Left kidney (tissue), 8 donors: ENCODE measurements at places on chromosomes 6 and 20.

GRCh38 chr6:117494694-117495318 is 12.3 kb downstream of the DCBLD1 start:
- no peak for DNase-seq

- DNase-seq = no peak
Measured at GRCh38 chr6:161035182-161035980, 43.8 kb downstream of the MAP3K4 start.

DNA sequence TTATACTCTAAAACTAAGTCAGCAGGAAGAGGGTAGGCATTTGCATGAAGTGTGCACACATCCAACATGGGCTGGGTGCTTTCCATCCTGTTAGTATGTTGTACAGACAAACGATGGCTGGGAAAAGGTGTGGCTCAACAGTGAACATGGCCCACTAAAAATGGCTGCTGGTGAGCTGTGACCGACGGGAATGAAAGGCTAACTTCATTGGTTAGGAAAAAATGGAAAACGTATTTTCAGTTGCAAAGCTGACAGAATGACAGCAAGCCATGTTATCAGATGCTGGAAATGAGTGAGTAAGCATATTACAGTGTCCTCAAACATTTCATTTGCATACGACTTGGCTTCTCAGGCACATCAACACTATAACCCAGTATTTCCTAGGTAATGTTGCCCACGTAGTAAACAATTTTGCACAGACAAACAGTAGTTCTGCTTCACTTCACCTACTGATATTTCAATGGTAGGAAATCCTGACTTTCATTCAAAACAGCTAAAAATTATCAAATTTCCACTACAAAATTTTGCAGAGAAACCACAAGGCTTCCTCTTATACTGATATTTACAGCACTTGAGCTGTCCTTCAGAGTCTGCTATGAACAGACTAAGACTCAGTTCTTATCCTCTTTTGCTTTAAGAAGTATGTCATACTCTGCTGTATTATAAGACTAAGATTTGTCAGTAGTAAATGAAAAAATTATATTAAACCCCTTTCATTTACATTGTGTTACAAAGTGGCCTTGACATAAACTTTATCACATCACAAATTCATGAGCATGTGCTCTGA is 98.9 kb downstream of the IRF4 start:
- DNase-seq = no peak

- DNase-seq = no peak
Measured at GRCh38 chr6:150191809-150192208, 49.0 kb downstream of the PPP1R14C start.

DNA sequence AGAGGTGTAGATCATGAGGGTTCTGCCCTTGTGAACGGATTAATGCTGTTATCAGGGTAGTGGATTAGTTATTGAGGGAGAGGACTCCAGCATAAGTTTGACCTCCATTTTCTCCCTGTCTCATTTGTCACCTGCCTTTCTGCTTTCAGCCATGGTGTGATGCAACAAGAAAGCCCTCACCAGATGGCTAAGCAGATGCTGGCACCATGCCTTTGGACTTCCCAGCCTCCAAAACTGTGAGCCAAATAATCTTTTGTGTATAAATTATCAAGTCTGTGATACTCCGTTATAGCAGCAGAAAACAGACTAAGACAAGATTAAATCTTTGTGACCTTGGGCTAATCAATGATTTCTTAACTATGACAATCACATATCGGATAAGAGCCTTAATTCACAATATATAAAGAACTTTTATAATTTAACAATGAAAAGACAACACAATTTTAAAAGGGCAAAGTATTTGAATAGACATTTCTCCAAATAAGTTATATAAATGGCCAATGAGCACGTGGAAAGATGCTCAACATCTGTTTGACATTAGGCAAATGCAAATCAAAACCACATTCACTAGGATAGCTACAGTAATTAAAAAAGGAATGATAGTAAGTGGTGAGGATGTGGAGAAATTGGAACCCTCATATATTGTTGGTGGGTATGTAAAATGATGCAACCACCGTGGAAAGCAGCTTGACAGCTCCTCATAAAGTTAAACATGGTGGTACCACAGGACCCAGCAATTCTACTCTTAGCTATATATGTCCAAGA is 45.3 kb upstream of the IFNGR1 start:
- DNase-seq = no peak

DNA sequence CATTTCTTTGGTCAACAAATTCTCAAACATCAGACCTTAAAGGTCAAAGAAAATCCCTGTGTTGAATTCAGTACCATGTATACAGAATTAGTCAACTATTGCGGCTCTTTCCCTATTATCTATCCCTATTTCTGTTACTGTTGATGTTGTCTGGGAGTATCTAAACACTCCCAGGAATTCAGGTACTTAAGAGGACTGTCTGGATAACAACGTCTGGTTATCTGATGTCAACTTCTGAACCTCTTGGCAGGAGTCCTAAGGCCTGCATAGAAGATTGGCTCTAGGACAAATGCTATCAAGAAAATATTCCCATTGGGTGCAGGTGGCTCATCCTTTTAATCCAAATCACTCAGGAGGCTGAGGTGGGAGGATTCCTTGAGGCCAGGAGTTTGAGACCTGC is 255.6 kb downstream of the KHDC1L start:
- no peak for DNase-seq

DNA sequence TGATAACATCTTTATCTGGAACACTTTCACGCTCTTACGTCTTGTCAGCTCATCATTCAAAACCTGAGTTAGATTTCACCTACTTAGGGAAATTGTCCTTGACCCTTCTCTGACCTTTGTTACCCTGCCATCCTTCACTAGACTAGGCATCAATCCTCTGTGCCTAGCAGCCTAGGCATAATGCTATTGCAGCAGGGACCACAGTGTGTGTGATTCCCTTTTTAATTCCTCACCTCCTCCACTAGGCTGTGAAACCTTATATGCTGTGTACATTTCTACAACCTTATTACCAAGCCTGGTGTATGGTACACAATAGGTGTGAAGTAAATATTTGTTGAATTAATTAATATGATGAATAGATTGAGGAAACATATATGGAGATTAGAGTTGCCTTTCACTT is 66.7 kb upstream of the DEFB112 start:
- no peak for DNase-seq

GRCh38 chr20:44188752-44189151 is 1.8 kb upstream of the JPH2 start:
- DNase-seq = no peak

DNA sequence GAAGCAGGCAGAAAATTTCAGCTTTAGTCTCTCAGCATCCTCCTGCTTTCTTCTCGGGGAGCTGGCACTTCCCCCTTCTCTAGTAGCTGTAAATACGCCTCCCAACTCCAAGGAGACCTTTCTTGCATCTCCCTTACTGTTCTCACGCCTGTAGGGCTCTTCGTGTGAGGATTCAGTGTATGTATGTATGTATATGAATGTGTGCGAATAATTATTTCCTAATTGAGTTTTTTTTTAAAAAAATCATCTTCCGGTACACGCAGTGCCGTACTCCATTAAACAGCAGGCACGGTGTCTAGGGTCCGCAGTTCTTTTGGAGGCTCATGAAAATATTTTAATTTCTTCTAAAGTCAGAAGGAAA is 85.4 kb downstream of the HFE start:
- DNase-seq = no peak

DNA sequence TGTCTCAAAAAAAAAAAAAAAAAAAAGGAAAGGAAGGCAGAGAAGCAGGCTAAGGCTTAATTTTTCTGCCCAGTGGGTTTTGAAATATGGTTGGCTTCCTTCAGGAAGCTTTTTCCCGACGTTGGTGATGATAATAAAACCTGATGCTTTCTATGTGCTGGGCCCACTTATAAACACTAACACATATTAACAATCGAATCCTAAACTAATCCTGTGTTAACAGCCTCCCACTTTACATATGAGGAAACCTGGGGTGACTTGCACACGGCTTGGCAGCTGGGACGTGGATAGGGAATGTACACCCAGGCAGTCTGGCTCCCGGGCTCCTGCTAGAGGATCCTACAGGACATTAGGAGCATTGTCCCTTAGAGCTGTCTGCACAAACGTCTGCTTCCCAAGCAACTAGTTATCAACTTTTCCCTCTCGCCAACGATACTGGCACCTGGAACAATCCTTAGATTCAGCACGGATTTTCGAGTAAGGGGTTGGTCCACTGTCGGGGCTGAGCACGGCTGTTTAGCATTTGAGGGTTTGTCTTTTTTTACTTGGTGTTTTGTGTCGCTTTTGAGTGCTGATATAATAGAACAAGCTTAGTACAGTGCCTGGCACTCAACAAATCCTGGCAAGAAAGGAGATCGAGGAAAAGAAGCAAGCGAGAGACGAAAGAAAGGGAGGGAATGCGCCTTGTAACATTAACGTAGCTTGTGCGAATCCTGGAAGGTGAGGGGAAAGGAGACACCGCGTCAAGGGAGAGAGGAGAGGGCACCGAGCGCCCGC is 622 bp upstream of the KIZ start:
- no peak for DNase-seq

DNA sequence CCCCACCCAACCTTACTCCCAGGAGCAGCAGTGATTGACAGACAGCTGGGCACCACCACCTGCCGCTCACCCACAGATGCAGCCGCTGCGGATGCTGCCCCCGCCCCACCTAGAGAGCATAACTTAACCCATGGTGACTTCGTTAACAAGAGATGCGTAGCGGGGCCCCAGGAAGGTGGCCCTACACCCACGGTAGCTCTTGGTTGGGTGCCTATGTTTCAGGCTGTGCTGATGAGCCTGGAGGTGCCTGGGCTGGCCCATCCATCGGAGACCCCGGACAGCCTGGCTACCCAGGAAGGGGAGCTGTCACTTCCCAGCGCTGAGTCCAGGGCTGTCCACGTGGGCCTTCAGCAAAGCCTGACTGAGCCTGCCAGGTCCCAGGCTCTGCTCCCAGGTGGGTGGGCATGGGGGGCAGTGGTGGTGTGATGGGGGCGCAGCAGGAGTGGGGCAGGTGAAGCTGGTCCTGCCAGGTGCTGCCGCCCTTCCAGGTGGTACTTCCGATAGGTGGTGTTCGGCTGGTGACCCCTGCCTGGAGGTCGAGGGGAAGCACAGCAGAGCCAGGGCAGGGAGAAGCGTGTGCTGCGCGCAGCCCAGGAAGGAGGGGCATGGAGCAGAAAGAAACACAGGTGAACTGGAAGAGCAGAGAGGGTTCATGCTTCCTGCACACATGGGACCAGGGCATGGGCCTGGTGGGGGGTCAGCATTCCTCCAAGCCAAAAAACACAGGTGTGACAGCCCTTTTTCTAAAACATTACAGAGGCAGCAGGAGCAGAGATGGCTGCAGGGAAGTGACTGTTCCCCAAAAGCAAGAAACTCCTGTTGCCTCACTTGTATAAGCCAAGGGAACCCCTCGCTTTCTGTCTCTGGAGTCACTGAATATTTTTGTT is 56.9 kb downstream of the SYNJ2 start:
- no peak for DNase-seq

GRCh38 chr6:3196770-3197169 is 30.7 kb downstream of the TUBB2B start:
- DNase-seq = no peak

GRCh38 chr6:156869980-156870398 is 92.8 kb downstream of the ARID1B start:
- DNase-seq = no peak

DNA sequence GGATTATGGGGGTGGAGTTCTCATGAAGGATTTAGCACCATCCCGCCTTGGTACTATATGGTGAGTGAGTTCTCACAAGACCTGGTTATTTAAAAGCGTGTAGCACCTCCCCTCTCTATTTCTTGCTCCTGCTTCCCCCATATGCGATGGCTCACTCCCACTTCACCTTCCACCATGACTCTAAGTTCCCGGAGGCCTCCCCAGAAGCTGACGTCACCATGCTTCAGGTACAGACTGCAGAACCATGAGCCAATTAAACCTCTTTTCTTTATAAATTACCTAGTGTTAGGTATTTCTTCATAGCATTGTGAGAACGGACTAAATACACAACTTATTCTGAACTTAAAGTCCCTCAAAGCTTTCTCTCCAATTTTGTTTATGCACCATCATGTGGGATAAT is 163.4 kb upstream of the BMP5 start:
- no peak for DNase-seq

GRCh38 chr20:25148181-25148981 is 47.1 kb upstream of the ENTPD6 start:
- peak; percentile 44 for DNase-seq

DNA sequence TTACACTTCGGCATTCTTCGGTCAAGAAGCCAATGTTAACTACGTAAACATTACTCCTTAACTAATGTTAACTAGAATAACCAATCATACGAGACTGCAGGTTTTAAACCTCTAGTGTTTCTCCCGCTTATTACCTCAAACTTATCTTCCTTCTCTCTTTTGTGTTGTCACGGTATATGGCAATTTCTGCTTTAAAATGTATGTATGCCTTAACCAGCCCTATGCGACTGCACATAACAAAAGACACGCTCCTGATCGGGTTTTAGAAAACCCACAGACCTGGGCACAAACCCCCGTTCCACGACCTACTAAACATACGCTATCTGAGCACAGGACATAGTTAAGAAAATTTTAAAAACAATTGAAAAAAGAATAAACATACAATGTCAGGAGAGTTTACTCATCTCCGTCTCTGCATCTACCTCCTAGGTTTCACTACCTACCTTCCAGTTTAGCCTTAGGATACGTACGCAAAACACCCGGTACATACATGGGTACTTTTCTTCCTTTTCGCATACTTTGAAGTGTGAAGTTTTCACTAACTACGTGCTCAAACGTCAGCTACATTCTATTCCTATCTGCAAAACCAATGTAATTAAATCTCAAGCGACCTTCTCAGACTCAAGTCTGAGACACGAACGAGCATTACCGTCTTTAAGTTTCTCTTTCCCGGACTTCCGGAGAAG is 1.1 kb downstream of the CD164 start:
- peak; percentile 49 for DNase-seq

GRCh38 chr20:19893356-19893755 is 123.8 kb upstream of the NAA20 start:
- DNase-seq = no peak

- no peak for DNase-seq
Measured at GRCh38 chr6:142822383-142822782, 122.6 kb downstream of the HIVEP2 start.

GRCh38 chr20:751761-752160 is 16.5 kb downstream of the SLC52A3 start:
- DNase-seq = no peak

GRCh38 chr6:88585276-88585692 is 378.1 kb downstream of the RNGTT start:
- no peak for DNase-seq

DNA sequence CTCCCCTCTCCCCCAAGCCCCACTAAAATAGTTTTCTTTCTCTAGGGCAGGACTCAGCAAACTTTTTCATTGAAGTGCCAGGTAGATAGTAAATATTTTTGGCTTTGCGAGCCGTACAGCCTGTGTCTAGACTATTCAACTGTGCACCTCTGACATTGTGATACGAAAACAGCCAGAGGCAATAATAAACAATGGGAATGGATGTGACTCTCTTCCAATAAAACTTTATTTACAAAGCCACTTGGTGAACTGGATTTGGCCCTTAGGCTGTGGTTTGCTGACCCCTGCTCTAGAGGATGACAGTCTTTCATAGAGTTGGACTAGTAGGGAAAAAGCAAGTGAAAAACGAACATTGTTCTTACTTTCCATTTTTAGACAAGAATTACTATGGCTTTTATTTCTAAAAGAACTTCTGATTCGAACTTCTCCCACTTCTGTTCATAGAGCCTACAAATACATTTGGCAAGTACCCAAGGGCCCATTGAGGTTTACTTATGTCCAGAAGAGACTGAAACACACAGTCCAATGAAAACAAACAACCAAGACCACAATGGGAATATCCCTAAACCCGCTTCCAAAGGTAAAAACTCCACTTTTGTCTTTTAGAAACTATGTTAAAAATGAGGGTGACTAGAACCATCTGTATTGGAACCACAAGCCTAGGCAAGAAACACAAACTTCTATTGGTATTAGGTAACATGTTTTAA is 46.4 kb upstream of the CDKAL1 start:
- DNase-seq = no peak
